Vagina (tissue), 2 donors: ENCODE measurements at places on chromosomes 6 and 20.

- H3K4me3 ChIP-seq: no peak overlapping the region
- no peak for DNase-seq
- H3K4me1 ChIP-seq: no peaks in the 10 kb centered on the region
Observed at GRCh38 chr6:138257638-138258040, 39.3 kb upstream of the PBOV1 start.

DNA sequence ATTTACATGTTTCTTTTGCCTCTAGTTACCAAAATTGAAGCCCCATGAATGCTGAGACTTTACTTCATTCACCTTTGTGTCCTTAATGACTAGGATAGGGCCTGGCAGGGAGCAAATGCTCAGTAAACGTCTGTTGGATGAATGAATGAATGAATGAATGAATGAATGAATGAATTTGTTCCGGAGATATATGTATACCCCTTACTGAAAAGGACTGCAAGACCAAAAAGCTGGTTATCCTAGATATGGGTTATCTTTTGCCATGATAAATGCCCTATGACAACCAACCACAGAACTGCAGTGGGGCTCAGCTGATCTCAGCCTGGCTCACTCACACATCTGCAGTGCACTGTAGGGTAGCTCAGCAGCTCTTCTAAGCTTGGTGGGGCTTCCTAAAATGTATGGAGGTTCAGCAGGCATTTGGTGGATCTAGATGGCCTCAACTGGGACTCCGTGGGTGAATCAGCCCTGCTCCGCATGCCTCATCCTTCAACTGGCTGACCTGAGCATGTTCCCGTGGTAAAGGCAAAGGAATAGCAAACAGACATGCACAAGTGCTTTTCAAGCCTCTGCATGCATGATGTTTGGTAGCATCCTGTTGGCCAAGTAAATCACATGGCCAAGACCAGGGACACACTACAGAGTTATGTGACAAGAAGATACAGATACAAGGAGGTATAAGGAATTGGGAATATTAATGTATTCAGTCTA is 378.7 kb upstream of the SOX4 start:
- no peak for DNase-seq
- H3K4me3 ChIP-seq: no peak overlapping the region
- no peak overlapping the region for H3K27ac ChIP-seq
- no peaks in the 10 kb centered on the region for H3K4me1 ChIP-seq
- no peaks in the 10 kb centered on the region for H3K27me3 ChIP-seq

- peak overlapping the region; percentile 16 for H3K27ac ChIP-seq
- H3K4me1 ChIP-seq: peaks cover 68% of the 10 kb centered on the region
- DNase-seq: no peak
- no peaks in the 10 kb centered on the region for H3K27me3 ChIP-seq
Observed at GRCh38 chr6:44062105-44062770, 65.0 kb downstream of the MRPL14 start.

DNA sequence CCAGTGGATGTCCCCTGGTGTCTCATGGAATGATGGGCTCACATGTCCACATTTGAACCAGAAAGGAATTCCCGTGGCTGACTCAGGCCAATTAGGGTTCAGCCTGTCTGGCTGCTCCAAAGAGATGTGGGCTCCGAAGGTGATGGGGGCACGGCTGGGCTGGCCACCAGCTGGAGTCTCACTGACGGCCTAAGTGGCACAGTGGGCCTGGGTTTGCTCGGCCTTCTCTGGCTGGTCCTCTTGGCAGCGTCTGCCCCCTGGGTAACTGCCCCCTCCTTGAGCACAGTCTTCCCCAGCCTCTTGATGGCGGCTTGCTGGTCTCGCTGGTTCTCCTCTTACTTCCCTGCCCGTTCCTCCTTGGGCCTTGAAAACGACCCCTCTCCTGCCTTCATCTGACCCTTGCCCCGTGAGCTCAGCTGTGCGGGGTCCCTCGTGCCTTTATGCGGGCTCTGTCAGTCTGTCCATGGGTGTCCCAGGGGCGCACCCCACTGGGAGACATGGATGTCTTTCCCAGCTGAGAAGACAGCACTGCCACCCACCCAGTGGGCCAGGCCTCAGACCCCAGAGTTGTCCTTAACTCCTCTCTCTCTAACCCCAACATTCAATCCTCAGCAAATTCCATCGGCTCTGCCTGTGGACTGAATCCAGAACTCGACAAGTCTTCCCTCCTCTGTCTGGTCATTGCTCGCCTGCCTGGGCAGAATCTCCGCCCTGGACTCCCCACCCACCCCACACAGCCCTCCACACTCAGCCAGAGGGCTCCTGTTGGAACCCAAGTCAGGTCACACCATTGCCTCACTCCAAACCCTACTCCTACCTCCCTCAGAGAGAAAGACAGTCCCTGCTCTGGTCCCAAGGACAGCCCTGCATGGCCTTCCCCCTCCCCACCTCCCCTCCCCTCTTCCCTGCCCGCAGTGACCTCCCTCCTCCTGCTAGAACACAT is 78.7 kb downstream of the CEBPB start:
- peak overlapping the region; percentile 58 for H3K27ac ChIP-seq
- no peaks in the 10 kb centered on the region for H3K36me3 ChIP-seq
- H3K4me1 ChIP-seq: peaks cover 53% of the 10 kb centered on the region
- no peak for DNase-seq
- no peaks in the 10 kb centered on the region for H3K27me3 ChIP-seq

DNA sequence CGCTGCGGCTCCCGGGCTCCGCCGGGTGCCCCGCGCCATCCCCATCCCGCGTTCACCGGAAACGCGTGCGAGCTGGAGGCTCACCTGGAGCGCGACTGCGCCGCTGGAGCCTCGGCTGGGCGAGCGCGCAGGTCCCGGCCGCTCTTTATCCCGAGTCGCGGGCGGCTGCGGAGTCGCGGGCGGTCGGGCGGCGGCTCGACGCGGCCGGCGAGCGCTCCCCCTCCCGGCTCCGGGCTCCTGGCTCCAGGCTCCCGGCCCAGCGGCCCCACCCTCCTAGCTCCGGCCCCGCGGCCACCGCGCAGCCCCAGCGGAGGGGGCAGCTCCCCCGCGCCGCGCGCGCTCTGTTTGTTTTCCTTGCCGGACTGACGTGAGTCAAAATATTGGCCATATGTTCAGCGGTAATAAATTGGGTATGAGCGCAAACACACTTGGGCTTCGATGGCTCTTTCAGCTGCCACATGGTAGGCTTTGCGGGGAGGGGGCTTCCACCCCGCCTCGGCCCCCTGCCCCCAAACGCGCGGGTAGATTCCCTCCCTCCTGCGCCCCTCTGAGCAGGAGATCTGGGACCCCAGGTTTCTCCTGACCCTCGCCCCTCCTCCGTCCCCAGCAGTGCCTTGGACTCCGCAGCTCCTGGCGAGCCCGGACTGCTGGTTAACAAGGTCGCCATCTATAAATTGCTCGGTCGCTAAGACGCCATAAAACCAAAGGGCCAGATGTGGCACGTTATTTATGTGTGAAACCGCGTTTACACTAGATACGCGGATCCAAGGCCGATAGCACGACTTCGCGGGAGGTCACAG is 8.8 kb upstream of the NKX2-2 start:
- H3K27ac ChIP-seq: no peak overlapping the region
- H3K4me1 ChIP-seq: no peaks in the 10 kb centered on the region
- peaks cover 4% of the 10 kb centered on the region for H3K27me3 ChIP-seq
- DNase-seq: no peak

GRCh38 chr20:42340368-42340767 is 722.2 kb upstream of the CHD6 start:
- no peaks in the 10 kb centered on the region for H3K27me3 ChIP-seq
- no peak overlapping the region for H3K4me3 ChIP-seq
- no peak overlapping the region for H3K27ac ChIP-seq
- no peaks in the 10 kb centered on the region for H3K36me3 ChIP-seq
- peaks cover 8% of the 10 kb centered on the region for H3K4me1 ChIP-seq

- no peaks in the 10 kb centered on the region for H3K27me3 ChIP-seq
- no peaks in the 10 kb centered on the region for H3K36me3 ChIP-seq
- DNase-seq: no peak
- no peak overlapping the region for H3K27ac ChIP-seq
- no peaks in the 10 kb centered on the region for H3K4me1 ChIP-seq
Observed at GRCh38 chr6:4088704-4089103, 9.8 kb upstream of the FAM217A start.

- no peak overlapping the region for H3K27ac ChIP-seq
- H3K4me3 ChIP-seq: no peak overlapping the region
- H3K4me1 ChIP-seq: peaks cover 74% of the 10 kb centered on the region
- H3K27me3 ChIP-seq: no peaks in the 10 kb centered on the region
Observed at GRCh38 chr20:33840160-33840559, 29.0 kb downstream of the CHMP4B start.

- no peaks in the 10 kb centered on the region for H3K4me1 ChIP-seq
- H3K27me3 ChIP-seq: no peaks in the 10 kb centered on the region
- no peak overlapping the region for H3K4me3 ChIP-seq
- DNase-seq: no peak
- H3K36me3 ChIP-seq: no peaks in the 10 kb centered on the region
Observed at GRCh38 chr6:150298030-150298380, 70.8 kb upstream of the IYD start.

GRCh38 chr6:1004885-1005630 is 306.8 kb upstream of the FOXQ1 start:
- no peak overlapping the region for H3K27ac ChIP-seq
- H3K4me3 ChIP-seq: no peak overlapping the region
- H3K27me3 ChIP-seq: no peaks in the 10 kb centered on the region
- H3K4me1 ChIP-seq: no peaks in the 10 kb centered on the region

- H3K4me3 ChIP-seq: no peak overlapping the region
- DNase-seq: no peak
- no peaks in the 10 kb centered on the region for H3K36me3 ChIP-seq
- H3K27ac ChIP-seq: no peak overlapping the region
- H3K27me3 ChIP-seq: no peaks in the 10 kb centered on the region
Observed at GRCh38 chr6:34926655-34927054, 37.6 kb downstream of the ANKS1A start.

GRCh38 chr20:54661880-54662465 is 186.6 kb downstream of the DOK5 start:
- no peaks in the 10 kb centered on the region for H3K36me3 ChIP-seq
- no peak overlapping the region for H3K27ac ChIP-seq
- no peaks in the 10 kb centered on the region for H3K27me3 ChIP-seq
- DNase-seq: no peak
- no peak overlapping the region for H3K4me3 ChIP-seq

- H3K4me1 ChIP-seq: no peaks in the 10 kb centered on the region
- H3K27ac ChIP-seq: no peak overlapping the region
- H3K36me3 ChIP-seq: no peaks in the 10 kb centered on the region
Observed at GRCh38 chr20:61173961-61174725, 77.9 kb upstream of the CDH4 start.

DNA sequence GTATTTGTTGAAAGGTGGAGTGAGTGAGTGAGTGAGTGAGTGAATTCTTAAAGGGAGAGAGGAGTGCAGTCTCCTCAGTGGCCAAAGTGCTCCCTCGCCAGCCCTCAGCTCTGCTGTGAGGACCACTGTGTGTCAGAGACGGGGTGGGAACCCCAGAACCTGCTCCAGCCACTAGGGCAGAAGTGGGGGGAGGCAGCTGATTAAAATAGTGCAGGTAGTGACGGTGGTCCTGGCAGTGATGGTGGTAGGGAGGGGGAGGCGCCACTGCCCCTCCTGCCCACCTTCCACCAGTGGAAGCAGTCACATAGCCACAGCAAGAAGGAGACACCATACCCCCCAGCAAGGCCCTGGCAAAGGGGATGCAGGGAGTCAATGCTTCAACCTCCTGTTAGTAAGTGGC is 133.5 kb downstream of the PHACTR3 start:
- no peaks in the 10 kb centered on the region for H3K4me1 ChIP-seq
- no peaks in the 10 kb centered on the region for H3K27me3 ChIP-seq
- no peak for DNase-seq
- H3K36me3 ChIP-seq: no peaks in the 10 kb centered on the region
- no peak overlapping the region for H3K27ac ChIP-seq
- no peak overlapping the region for H3K4me3 ChIP-seq

DNA sequence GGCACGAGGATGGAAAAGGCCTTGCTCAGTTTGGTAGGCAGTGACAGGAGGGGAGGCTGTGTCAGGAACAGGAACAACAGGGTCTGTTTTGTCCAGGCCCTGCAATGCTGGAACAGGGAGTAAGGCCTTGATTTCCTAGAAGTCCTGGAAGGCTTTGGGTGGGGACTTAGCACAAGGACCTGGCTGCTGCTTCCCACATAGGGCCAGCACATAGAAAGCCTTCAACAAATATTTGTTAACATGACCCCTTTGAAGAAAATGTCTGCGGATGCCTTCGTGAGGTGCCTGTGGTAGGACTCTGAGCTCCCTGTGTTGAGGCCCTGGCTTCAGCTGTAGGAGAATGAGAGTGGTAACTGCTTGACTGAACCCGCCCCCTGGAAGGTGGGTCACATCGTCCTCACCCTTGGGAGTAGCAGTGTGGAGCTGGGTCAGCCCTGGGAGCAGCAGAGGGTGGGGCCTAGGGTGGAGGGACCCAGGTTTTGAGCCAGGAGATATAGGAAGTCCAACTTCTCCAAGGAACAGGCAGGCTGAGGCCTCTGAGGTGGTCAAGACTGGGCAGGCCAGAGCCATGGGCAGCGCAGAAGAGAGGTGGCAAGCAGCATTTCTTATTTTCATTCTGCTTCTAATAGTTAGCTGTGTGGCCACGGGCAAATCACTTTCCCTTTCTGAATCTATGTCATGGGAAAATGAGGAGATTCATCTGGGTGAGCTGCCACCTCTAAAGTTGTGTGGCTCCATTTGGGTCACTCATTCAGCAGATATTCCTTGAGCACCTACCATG is 50.0 kb downstream of the CNBD2 start:
- H3K4me1 ChIP-seq: peaks cover 19% of the 10 kb centered on the region
- DNase-seq: no peak
- no peaks in the 10 kb centered on the region for H3K36me3 ChIP-seq

DNA sequence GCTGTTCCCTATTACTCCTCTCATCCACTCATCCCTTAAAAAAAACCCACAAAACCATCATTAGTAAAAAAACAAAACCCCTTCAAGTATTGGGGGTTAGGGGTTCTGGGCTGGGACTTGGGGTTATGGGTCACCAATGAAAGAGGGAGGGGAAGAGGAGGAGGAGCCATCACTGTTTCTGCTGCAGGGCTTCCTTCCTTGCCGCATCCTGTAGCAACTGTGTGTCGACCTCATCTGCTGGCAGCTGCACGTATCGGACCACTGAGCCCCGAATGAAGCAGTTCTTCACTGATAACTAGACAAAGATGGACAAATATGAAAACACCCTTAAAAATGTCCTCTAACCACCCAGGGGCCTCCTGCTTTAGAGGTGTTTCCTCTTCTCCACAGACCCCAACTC is 2.0 kb upstream of the VARS1 start:
- peaks cover 21% of the 10 kb centered on the region for H3K4me1 ChIP-seq
- peak overlapping the region; percentile 27 for H3K27ac ChIP-seq
